ENCODE measurements at places on chromosomes 4 and X.

GRCh38 chr4:132071815-132072214 is 1077.3 kb upstream of the PCDH10 start:
- no peak for DNase-seq

DNA sequence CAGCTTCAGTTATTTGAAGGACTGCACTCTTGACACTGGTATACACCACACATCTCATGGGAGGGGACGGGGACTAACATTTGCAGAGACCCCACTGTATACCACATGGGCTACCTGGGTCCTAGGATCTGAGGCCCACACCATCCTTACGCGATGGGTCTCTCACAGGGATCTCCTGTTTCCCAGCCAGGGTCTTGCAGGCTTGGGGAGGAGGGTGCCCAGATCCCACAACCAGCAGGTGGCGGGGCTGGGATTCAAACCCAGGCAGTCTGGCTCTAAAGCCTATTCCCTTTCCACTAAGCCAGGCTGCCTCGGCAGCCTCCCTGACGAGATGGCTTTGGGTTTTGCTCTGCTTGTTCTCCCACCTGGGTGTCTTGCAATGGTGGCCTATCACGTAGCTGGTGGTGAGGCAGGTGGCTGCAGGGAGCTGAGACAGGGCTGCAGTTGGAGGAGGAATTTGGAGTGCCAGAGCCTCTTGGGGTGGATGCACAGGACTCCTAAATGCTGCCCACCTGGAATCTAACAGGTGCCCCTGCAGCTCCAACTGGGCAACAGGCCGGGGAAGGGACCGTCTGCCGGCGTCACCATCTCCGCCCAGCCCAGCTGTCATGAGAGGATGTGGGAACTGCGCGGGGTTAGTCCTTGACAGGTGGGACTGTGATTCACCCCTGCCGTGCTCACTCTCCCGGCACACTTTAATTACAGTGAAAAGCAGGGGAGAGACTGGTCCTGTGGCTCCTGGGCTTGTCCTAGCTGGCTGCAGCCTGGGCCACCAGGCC is 110.7 kb downstream of the PSAPL1 start:
- DNase-seq: no peak

GRCh38 chrX:136531951-136532350 is at the start of gene VGLL1:
VGLL1 (plus strand) TSS chrX:136532215; CDS start chrX:136536021, 3,806 bp downstream.
- no peak for DNase-seq

DNA sequence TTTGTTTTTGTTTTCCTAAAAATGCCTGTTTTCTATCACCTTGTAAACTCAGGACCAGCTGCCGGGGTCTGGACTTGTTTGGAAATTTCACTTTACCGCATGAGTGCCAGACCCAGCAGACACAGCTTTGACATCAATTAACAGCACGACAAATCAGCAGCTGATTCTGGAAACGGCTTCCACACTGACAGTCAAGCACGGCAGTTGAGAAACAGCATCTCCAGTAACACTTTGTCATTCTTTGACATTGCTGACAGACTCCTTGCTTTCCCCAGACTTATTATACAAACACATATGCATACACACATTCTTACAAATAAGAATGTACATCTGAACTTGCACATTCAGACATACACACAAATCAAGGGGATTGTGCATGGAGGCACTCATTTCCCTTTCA is 1017.6 kb upstream of the HS3ST1 start:
- no peak for DNase-seq

GRCh38 chrX:103584596-103584995 is 719 bp upstream of the TCEAL4 start:
- DNase-seq: no peak

- no peak for DNase-seq
Observed at GRCh38 chr4:101785486-101785885, 5.0 kb upstream of the BANK1 start.

GRCh38 chr4:31366041-31366440 is 645.9 kb downstream of the PCDH7 start:
- DNase-seq: no peak

DNA sequence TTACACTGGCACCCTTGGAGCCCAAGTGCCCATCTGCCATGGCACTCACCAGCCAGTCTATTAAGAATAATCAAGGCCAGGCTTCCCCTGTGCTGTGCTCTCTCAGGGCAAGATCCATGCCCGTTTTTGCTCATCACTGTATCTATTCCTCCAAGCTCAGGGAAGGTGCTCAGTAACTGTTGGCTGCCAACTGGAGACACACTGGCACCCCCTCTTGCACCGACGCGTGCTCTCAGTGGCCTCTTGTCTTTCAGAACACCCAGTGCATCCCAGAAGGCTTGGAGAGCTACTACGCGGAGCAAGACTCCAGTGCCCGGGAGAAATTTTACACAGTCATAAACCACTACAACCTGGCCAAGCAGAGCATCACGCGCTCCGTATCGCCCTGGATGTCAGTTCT is 30.1 kb downstream of the NSG1 start:
- DNase-seq: no peak

DNA sequence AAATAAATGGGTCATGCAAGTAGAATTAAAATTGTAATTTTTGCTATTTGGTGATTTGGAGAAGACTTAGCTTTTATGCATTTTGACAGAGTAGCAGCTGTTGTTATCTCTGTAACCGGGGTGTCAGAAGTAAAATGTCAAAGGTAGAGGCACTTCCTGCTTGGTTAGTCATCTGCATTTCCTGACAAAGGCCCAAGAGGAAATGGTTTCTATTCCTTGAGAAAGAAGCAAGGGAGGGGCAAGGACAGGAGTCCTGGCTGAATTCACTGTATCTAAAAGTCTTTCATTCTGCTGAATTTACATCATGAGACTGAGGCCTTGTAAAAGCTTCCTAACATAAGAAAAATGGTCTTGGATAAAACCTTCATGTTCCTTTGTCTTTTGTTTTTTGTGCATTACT is 550.9 kb upstream of the BOD1L1 start:
- peak; percentile 6 for DNase-seq

GRCh38 chr4:140735317-140735716 is 20.9 kb downstream of the TBC1D9 start:
- DNase-seq: no peak

DNA sequence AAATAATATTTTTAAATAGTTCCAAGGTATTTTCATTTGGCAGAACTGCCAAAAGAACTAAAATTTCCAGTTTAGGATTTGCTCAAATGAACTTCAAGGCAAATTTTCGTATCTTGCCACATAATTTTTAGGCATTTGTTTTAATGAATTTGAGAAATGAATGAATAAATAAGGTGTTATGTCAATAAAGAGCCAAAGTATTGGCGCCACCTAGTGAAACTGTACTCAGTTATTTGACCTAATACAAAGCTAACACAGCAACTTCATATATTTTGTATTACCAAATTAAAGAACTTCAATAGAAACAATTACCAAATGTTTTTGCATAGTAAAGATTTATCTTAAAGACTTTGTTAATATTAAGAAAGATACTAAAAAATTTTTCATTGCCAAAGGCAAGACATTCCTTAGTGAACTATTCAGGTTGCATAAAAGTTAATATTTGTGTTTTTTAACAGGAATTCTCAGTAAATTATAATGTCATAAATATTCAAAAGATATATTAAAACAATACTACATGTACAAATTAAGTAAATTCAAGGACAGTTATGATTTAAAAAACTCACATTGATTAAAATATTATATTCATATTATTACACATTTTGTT is 50.3 kb downstream of the STPG2 start:
- peak; percentile 30 for DNase-seq

- DNase-seq: peak; percentile 71
Observed at GRCh38 chrX:75156531-75156945, 455 bp upstream of the ABCB7 start.

DNA sequence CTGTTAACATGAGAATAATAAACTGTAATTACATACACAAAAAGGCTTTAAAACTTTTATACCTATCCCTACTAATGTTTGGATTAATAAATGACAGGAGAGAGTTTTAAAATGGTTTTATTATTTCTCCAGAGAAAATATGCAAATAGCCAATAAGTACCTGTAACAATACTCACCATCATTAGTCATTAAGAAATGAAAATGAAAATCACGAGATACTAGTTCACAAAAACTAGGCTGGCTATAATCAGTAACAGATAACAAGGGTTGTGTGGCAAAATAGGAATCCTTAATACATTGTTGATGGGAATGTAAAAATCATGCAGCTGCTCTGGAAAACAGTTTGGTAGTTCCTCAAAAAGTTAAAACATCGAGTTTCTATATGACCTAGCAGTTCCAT is 25.2 kb upstream of the AP1AR start:
- no peak for DNase-seq

- no peak for DNase-seq
Observed at GRCh38 chrX:76509775-76510174, 82.3 kb downstream of the MAGEE1 start.

DNA sequence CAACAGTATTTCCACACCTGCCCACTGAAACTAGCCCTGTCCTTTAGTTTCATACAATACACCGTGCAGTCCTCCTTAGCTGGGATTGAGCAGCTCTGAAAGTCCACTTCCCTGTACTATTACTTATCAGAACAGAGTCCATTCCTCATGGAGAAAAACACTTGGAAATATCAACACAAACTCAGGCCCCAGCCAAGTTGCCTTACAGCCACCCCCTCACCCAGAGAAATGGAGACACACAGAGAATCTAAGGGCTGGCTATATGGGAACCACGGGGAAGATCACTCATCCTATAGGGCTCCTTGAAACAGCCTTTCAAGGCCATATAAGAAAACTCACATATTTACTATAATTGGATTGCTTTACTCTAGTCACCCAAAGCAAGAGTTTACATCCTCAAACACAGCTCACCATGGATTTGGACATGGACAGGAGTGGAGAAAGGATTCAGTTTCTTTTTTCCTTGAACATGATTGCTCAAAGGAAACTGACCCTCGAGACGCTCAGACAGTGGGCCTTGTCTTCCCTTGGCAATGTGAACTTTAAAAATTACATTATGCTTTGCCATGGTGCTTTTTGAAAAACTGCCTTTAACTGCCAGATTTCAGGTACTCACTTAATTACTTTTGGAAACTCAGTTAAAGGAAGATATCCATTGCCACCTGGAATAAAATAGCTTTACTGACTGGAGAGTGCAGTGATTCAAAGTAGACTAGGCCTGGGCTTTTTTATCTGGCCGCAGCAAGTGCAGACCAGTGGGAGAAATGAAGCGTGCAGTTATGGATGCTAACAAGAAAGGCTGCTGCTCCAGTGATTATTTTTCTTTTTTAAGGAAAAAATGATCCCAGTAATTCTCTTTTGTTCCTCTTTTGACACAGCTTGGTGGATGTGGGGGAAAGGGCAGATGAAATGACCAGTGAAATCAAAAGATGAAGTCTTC is 1.6 kb downstream of the SCARB2 start:
- no peak for DNase-seq

- DNase-seq: no peak
Observed at GRCh38 chr4:22264261-22264660, 251.6 kb downstream of the ADGRA3 start.

GRCh38 chr4:62482355-62482754 is 1282.2 kb downstream of the ADGRL3 start:
- DNase-seq: no peak

DNA sequence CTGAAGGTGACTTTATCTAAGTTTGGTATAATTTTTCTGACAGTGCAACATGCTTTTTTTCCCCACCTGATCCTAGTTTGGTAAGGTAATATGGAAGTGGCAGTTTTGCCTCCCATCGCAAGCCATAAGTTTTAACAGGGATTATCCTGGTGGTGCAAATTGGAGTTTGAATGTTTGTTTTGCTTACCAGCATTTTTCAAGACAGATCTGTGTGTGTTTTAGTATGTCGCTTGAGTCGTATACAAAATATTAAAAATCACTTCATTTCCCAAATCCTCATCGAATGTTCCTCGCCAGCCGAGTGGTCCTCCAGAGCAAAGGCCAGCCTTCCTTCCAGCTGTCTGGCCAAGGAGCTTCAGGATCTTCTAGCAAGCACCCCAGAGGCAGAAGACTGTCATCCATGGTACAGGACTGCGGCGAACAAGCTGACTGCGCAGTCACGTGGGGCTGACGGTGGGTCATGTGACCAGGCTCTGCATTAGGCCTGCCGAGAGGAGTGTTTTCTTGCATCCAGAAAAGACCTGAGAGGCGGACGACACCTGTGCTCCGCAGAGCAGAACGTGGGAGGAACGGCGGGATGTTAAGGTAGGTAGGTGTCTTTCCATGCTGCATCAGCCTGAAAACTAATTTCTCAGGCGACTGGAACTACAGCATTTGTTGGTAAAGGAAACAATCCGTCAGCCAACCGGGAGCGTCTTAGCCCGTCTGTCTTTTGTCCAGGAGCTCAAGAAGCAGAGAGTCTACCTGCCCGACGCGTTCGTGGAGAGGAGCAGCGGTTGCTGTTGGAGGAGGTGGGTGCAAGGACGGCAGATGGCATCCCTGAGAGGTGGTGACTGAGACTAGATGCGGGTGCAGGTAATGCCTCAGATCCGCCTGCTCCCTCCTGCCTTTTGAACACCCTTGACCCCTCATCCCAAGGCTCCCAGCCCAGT is at the start of gene GPRASP3:
GPRASP3 (plus strand) TSS at position 507 of the 932 bp plus-strand sequence. CDS start 28,253 bp downstream, outside the sequence.
- peak; percentile 79 for DNase-seq

DNA sequence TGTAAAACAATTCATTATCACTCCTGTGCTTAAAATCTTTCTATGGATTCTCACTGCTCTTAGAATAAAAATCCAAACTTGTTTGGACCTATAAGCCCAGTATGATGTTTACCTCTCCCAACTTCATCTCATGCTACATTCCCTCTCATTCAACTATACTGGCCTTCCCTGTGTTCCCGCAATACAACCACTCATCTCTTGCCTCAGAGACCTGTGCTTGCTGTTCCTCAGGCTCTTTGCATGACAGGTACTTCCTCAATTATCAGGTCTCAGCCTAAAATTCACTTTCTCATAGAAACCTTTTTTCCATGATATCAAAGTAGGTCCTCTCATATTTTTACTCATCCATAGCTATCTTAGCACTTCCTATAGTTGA is 71.7 kb downstream of the ENOX2 start:
- DNase-seq: no peak

GRCh38 chr4:68462691-68463090 is 15.4 kb downstream of the TMPRSS11E start:
- DNase-seq: no peak

- DNase-seq: no peak
Observed at GRCh38 chr4:30833206-30833605, 113.0 kb downstream of the PCDH7 start.

GRCh38 chr4:67201334-67201733 is 344.0 kb downstream of the CENPC start:
- no peak for DNase-seq

DNA sequence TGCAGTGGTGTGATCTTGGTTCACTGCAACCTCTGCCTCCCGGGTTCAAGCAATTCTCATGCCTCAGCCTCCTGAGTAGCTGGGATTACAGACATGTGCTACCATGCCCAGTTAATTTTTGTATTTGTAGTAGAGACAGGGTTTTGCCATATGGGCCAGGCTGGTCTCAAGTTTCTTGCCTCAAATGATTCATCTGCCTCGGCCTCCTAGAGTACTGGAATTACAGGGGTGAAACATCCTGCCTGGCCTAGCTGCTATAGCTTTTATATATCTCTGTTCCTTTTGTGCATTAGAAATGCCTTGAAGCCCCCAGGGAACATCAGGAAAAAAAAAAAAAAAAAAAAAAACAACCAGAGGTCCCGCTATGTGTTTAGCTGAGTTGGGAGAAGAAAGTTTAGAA is 34.8 kb downstream of the UBE2K start:
- DNase-seq: no peak

GRCh38 chr4:122826553-122827257 is at the start of gene FGF2:
FGF2 (plus strand) TSS chr4:122826831; CDS start chr4:122827175, 344 bp downstream.
- no peak for DNase-seq

- DNase-seq: no peak
Observed at GRCh38 chrX:136496186-136496763, 1.1 kb upstream of the HTATSF1 start.
